Fibroblast of upper back skin (primary cell): ENCODE measurements at places on chromosomes 13 and 19.
A peak's percentile ranks its signal among the peaks of the same experiment; 100 is the strongest.

- DNase-seq = peak; percentile 28
These were observed 1651.9 kb upstream of the MIR17HG start for GRCh38 chr13:89695343-89696257.

- peak; percentile 14 for DNase-seq
These were observed 36.7 kb downstream of the DNAJC3 start for GRCh38 chr13:95713651-95714050.

DNA sequence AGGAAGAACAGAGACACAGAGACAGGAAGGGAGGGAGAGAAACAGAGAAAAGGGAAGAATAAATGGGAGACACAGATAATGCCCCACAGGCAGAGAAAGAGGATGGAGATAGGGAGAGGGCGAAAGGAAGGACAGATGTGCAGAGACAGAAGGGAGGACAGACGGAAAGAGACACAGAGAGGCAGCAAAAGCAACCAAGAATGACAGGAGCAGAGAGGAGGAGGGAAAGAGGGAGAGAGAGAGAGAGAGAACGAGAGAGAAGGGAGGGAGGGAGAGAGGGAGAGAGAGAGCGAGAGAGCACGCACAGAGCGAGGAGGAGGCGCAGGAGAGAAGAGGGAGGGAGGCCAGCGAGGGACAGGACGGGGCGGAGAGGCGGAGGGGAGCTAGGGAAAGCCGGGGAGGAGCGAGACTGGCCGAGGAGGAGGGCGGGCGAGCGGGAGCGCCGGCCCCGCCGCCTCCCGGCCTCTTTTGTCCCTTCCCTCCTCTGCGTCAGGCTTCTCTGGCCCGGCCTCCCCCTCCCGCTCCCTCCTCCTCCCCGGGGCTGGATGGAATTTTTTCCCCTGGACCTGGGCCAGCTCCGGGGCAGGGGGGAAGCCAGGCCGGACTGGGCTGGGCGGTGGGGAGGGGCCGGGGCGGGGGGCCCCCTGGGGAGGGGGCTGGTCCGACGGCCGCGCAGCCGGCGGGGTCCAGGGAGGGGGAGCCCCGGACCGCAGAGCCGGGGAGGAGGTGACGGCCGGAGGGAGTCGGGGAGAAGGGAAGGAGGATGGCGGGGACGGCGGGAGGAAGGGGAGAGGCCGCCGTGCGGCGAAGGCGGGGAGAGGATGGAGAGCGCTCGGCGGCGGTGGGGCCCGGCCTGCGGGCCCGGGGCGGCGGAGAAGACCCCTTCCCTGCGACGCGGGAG lies 4.2 kb upstream of the SPACA6 start:
- peak; percentile 96 for DNase-seq

GRCh38 chr19:51485960-51486660 lies 7.8 kb downstream of the CEACAM18 start:
- DNase-seq = no peak

- no peak for DNase-seq
These were observed 21.5 kb downstream of the LIG4 start for GRCh38 chr13:108193806-108194205.

DNA sequence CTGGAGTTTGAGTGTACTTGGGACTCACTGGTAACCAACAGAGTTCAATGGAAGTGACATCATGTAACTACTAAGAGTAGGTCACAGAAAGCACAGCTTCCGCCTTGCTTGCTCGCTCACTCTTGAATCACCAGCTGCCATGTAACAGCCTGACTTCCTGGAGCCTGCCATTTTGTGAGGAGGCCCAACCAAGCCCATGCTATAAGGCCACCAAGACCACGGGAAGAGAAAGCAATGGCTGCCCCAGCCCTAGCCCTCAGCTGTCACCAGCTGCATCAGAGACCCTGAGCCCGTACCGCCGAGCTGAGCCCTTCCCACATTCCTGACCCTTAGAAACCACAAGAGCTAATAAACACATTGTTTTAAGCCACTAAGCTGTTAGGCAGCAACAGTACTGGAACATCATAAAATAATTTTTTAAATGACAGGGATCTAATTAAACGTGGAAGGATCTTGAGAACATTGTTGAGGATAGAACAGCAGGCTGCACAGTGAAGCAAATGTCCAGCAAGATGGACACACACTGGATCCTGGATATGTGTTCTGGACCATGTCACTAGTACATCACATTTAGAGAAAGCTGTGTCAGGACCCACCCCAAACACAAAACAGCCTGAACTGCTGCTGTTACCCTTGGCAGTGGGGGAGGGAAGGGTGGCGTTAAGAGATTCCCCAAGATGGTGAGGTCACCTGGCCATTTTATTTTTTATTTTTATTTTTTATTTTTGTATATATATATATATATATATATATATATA lies 21.7 kb upstream of the LDLR start:
- no peak for DNase-seq

- DNase-seq = peak; percentile 94
These were observed 270.4 kb downstream of the ENOX1 start for GRCh38 chr13:43516401-43516833.

- DNase-seq = peak; percentile 35
These were observed 22.7 kb downstream of the HPN start for GRCh38 chr19:35063940-35064818.

GRCh38 chr13:53064731-53065130 lies 36.1 kb downstream of the OLFM4 start:
- peak; percentile 3 for DNase-seq

DNA sequence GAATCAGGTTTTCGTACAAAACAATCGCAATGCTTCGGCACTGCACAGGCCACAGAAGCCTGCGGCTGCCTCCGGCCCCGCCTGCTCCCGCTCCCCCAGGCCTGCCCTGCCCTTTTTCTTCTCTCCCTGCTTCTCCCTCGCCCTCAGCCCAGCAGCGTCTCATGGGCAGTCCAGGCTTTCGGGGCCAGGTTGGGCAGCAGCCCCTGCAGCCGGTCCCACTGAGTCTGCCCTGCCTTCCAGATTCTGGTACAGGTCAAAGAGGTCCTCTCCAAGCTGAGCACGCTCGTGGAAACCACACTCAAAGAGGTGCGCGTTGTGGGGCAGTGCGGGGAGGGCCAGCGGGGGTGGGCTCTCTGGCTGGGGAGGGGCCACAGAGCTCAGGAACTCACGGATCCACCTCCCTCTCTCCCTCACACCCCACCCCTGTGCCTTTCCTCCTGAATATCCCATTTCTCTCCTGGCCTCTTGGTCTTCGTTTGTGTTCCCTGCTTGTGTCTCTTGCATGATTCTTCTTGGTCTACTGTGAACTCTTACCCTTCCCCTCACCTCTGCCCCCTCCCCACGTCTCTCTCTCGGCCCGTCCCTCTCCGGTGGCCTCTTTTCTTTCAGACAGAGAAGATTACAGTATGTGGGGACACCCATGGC lies 30.1 kb downstream of the CCDC8 start:
- no peak for DNase-seq

DNA sequence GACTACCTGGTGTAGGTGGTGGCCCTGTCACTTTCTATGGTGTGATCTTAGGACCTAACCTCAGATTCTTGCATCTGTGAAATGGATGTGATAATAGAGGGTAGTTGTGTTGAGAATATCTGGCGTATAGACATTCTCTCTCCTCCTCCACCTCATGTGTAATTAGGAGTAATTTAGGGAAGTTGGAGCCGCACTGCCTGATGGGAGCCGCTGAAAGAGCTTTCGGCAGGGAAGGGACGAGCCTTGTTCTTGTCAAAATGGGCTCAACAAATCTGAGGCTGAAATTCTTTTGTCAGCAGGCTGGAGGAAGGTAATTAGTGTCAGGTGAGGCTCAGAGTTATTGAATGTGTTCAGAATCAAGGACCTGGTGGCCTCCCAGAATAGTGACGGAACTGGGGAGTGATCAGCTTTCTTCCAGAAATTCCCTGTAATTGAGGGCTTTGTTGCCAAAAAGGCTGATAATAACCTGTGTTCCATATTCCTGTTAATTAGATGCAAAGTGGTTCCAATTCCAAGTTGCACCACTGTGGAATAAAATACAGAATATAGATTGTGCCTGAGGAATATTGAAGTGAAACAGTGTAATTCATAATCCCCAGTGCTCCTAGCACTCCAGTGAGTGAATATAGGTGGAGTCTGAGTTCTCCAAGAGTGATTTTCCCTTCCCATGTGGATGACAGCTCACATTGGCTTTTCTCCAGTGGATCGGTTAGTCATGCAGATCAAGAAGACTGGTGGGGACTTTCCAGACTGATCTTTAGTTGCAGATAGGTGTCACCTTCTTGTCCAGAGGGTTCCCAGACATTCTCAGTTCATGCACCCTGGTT lies 47.5 kb downstream of the SPATA13 start:
- peak; percentile 88 for DNase-seq

DNA sequence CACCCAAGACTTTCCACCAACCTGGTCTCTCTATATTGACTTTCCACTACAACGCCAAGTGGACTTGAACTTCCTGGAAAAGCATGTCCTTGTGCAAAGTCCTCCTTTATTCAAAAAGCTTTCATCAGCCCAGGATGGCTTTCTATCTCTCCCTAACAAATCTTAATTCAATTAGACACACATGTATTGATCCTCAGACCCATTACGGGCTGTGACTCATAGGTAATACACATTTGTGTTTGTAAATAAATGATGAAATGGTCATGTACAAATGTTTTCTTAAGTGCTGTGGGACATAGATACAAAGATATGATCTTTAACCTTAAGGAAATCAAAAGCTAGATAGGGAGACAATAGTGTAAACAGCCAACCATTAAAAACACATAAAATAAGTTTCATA lies 1189.7 kb downstream of the EFNB2 start:
- no peak for DNase-seq

- DNase-seq = no peak
These were observed 32.7 kb downstream of the VSTM1 start for GRCh38 chr19:54030895-54031586.

DNA sequence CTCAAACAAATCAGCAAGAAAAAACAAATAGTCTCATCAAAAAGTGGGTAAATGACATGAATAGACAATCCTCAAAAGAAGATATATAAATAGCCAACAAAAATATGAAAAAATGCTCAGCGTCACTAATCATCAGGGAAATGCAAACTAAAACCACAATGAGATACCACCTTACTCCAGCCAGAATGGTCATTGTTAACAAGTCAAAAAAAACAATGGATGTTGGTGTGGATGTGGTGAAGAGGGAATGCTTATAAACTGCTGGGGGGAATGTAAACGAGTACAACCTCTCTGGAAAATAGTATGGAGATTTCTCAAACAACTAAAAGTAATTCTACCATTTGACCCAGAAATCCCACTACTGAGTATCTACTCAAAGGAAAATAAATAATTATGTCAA lies 239.2 kb upstream of the RFC3 start:
- DNase-seq = no peak

DNA sequence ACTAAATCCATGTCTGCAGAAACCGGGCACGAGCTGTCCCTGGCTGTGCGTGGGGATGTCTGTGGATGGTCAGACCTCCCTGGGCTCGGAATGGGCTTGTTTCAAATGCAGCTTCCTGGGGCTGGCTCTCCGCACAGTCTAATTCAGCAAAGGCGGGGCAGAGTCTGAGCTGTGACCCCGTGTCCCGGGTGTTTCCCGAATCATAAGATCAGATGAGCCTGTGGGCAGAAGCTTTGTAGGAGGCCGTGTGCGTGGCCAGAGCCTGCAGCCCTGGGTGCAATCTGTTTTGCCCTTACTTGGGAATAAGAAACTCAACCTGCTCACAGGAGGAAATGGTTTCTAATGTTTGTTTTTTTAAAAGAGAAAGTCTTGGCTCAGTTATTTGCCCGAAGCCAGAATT lies 13.9 kb upstream of the GNA11 start:
- no peak for DNase-seq
